ENCODE measurements at places on chromosomes 1 and 21.

DNA sequence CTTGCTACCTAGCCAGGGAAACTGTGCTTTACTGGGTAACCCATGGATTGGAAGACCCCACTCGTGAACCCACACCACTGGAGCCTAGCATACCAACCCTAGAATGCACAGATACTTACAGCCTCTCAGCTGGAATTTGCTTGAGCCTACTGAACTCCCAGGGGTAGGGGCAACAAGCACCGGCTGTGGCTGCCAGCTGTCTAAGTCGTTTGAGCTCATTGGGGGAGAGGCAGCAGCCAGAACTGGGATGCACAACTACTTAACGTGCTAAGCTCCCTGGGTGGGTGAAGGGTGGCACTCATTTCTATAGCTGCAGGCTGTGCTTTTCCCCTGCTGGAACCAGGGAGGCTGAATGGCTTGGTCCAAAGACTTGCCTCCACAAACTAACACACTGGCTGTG is 212.4 kb downstream of the ZNF648 start:
- DNase-seq, result no peak

GRCh38 chr21:45296638-45297037 is 8.9 kb upstream of the POFUT2 start:
- DNase-seq, result no peak

- no peak for DNase-seq
These were observed 20.2 kb upstream of the SLFNL1 start for GRCh38 chr1:41041614-41042270.

DNA sequence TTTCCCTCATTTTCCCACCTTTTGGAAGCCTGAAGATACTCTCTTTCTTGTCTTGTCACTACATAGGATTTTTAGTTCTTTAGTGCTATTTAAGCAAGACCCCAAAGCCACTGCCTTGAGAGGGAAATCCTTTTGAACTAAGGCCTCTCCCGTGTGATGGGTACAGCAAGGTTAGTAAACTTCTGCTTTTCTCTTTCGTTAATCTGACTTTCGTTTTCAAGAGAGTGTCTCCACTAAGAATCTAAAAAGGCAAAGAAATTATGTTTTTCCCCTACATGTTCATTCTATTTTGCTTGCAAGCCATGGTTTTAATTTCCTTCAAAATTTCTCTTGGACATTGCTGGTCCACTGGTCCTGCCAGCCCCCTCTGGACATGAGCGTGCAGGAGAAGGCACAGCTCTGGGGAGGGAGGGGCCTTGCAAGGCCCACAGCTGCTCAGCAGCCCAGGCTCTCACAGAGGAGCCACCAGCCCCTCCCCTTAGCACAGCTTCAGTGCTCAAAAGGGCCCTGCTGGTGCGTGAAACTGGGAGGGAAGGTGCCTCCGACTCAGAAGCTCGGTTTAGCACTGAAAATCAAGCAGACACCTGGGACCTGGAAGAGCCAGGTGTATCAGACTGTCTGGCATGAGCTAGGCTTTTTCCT is 210.9 kb upstream of the GALNT2 start:
- peak; percentile 2 for DNase-seq

GRCh38 chr1:42139444-42139843 is 13.8 kb upstream of the GUCA2B start:
- DNase-seq, result no peak

DNA sequence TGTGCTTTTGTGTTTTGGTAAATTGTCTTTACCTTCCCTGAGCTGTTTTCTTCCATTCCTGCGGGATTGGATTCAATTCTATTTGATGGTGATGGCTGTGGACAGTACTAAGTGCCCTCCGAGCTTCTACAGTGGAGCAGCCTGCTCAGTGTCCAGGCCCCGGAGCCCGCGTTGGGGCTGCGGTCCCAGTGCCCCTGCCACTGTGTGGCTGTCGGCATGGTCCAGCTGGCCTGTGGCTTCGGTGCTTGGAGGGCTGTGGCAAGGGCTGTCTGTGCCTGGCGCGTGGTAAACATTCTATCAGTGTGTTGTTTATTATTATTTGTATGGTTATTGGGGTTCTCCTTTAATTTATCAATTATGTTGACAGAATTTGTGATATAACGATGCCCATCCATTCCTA is 109.1 kb upstream of the COL6A1 start:
- DNase-seq, result no peak

DNA sequence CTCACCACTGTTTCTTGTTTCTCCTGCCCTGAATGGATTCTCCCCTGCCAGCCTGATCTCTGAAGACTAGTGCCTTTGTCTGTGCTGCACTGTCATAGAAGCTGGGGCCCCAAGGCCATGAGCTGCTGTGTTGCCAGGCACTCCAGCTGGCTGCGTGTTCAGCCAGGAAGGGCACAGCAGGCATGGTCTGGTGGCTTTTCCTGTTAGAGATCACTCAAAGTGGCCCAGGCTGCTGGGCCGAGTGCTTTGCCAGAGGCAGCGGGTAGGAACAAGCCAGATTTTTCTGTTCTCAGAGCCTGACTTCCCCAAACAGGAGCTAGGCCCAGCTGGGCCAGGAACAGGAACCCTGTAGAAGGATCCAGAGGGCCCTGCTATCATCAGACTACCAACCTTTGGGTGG is 5.2 kb downstream of the ADPRS start:
- no peak for DNase-seq

DNA sequence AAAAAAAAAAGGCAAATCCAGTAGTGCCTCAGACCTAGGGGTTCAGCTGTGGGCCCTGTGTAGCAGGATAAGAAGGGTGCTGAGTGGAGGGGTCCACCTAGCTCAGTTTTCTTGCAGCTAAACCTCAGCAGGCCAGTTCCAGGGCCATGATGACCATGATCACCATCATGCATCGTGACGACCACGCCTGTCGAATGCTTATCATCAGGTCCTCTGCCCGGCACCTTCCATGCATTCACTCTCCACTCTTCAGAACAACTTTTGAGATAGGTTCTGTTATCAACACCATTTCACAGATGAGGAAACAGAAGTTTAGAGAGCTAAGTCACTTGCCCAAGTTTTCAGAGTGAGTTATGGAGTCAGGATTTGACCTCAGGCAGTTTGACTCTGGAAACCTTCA is 54.9 kb downstream of the ACBD3 start:
- no peak for DNase-seq

DNA sequence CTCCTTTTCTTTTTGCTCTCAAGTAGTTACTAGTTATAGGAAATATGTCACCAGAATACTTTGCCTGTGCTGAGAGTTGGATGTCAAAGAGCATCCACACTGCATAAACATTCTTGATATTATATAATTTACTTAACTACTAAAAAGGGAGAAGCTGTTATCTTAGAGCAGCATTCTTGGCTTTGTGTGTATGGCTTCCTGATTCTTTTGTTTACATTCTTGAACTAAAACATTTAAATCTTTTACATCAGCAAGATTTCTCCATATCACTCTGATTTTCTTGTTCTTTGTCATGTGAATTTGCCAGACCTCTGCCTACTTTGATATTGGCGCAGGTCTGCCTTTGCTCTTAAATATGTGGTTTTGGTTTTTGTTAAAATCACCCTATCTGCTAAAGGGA is 48.8 kb downstream of the SUCO start:
- no peak for DNase-seq

DNA sequence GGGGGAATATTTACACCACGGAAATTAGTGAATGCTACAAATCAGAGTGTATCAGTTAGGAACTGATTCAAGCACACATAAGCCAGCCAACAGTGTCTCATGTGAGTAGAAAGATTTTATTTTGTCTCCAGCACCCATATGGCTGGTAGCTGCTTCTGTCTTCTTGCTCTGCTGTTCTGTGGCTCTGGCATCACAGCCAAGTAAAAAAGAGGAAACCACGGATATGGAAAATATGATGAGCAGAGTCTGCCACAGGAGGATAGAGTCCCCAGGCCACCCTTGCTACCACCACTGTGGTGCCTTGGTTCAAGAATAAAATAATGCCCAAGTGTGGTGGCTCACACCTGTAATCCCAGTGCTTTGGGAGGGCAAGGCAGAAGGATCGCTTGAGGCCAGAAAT is 53.6 kb upstream of the SPOCD1 start:
- DNase-seq, result no peak

DNA sequence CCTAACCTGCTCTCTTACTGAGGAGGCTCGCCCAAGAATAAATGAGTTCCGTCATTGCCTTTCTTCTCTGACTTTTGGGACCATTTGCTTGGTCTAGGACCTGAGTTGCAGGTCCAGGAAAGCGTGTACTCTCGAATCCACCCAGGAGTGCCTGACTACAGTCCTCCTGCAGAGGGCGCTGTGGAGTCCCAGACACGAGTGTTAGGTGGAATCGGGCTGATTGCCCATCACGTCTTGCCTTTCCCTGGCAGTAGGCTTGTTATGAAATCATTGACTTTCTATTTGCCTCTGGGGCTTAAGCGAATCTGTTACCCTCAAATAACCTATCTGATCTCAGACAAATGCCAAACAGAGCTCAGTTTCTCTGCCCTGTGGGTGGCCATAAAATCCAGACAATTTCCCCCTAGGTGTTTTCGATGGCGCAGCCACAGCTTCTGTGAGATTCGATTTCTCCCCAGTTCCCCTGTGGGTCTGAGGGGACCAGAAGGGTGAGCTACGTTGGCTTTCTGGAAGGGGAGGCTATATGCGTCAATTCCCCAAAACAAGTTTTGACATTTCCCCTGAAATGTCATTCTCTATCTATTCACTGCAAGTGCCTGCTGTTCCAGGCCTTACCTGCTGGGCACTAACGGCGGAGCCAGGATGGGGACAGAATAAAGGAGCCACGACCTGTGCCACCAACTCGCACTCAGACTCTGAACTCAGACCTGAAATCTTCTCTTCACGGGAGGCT is at the start of gene IL20:
TSS of gene IL20 (plus strand) at position 685 of the 733 bp plus-strand sequence. CDS start 230 bp downstream, outside the sequence.
- peak; percentile 47 for DNase-seq

DNA sequence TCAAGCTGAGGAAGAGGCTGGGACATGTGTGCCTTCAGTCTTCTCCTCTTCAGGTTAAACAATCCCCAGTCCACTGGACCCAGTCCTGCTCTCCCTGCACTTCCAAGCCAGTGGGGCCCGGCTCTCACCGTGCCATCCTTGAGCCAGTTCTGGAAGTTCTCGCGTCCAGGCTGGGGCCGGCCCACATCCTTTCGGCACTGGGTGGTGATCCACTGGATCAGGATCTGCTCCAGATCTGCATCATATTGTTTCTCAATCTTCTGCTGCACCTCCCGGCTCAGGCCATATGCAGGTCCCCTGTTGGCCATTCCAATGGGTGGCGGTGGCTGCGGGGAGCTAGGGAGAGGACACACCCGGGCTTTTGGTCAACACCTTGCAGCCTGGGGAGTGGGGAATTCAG is 5.1 kb downstream of the TAGLN2 start:
- no peak for DNase-seq

DNA sequence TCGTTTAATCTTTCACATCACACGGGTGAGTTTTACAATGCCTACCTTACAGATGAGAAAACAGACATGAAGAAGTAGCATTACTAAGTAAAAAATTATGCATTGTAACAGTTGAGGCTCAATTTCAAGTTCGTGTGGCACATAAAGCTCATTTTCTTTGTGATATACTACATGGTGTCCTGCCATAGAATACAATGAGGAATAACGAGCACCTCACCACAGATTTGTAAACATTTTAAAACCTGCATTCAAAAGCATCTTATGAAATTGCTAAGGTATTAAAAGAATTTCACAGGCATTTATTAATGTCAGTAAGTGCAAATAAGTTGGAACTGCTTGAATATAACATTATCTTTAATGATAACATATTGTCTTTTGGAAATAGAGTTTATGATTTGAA is 47.8 kb upstream of the DEPDC1 start:
- no peak for DNase-seq

- no peak for DNase-seq
These were observed at the start of gene SELENON for GRCh38 chr1:25799935-25800702. SELENON (plus strand) TSS chr1:25800193; CDS start chr1:25800231, 38 bp downstream.

DNA sequence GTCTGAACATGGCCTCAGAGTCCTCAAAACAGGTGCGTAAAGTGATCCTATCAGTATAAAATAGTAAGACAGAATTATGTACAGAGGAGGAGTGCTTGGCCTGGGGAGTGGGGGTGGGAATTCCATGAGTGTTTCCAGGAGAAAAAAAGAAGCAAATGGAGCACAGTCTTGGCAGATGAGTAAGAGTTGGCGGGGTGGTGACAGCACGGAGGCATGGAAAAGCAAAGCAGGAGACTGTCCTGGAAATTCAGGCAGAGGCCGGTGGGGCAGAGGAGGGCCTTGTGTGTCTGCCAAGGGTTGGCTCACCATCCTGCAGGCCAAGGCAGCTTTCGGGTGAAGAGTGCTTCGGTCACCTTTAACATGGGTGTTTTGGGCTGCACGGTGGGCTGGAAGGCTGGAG is 63.4 kb downstream of the OPTC start:
- no peak for DNase-seq

GRCh38 chr1:158039380-158039779 is 45.9 kb downstream of the KIRREL1 start:
- DNase-seq, result no peak

- peak; percentile 40 for DNase-seq
These were observed 55.5 kb downstream of the GABPA start for GRCh38 chr21:25790122-25790877.

DNA sequence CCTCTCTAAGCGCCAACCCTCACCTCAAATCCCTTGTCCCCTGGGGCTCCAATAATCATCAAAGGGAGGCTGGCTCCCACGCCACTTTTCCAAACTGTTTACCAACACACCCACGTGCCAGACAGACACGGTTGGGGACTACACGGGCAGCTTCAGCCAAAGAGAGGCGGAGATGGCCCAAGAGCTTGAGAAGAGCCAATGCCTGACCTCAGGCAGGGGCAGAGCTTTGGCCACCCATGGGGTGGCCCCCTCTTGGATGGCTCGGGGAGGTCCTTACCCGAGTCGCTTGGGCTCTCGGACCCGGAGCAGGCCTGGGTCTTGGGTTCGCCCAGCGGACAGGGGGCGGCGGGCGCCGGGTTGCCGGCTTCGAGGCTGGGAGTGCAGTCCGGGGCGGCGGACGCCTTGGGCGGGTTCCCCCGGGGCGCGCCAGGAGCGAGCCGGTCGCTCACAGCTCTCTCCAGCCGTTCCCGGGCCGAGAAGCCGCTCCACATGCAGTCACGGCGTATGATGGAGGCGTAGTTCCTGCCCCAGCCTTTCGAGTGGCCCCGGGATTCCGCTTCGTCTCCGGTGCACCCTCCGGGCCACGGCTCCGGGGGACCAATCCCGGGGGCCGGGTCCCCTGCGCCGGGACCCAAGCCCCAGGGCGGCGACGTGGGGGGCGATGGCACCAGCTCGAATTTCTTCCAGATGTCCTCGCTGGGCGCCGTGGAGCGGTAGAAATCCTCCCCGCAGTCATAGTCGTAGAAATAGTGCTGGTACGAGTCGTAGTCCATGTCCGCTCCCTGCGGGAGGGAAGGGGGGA is 854 bp downstream of the MYCL start:
- no peak for DNase-seq

- DNase-seq, result no peak
These were observed 78.0 kb downstream of the PDE9A start for GRCh38 chr21:42731264-42732032.

- DNase-seq, result peak; percentile 79
These were observed 25.4 kb upstream of the ALDH4A1 start for GRCh38 chr1:18927654-18928272.

- DNase-seq, result no peak
These were observed 7.8 kb downstream of the DIPK1A start for GRCh38 chr1:92953491-92953890.

DNA sequence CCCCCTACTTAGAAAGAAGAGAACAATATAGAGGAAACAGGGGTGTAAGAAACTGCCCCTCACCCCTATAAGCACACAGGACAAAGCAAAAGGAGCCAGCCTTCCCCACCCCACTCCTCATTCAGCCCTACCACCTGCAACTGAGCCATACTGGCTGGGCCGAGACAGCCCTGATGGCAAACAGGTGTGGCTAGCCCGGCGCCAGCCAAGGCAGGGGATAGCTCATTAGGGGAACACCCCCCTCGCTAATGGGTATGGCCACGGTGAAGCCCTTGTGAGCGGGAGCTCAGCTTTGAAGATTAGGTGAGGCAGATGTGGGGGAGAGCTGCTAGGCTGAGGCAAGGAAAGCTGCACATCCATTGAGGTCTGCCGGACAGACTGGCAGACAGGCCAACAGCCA is 65.5 kb downstream of the ERI3 start:
- no peak for DNase-seq
